ENCODE measurements at places on chromosomes 2 and 18.

- DNase-seq = peak; percentile 23
Measured at GRCh38 chr2:206084870-206085741, 868 bp downstream of the INO80D start.

GRCh38 chr18:14974088-14974487, 226.1 kb downstream of the ANKRD30B start:
- no peak for DNase-seq

DNA sequence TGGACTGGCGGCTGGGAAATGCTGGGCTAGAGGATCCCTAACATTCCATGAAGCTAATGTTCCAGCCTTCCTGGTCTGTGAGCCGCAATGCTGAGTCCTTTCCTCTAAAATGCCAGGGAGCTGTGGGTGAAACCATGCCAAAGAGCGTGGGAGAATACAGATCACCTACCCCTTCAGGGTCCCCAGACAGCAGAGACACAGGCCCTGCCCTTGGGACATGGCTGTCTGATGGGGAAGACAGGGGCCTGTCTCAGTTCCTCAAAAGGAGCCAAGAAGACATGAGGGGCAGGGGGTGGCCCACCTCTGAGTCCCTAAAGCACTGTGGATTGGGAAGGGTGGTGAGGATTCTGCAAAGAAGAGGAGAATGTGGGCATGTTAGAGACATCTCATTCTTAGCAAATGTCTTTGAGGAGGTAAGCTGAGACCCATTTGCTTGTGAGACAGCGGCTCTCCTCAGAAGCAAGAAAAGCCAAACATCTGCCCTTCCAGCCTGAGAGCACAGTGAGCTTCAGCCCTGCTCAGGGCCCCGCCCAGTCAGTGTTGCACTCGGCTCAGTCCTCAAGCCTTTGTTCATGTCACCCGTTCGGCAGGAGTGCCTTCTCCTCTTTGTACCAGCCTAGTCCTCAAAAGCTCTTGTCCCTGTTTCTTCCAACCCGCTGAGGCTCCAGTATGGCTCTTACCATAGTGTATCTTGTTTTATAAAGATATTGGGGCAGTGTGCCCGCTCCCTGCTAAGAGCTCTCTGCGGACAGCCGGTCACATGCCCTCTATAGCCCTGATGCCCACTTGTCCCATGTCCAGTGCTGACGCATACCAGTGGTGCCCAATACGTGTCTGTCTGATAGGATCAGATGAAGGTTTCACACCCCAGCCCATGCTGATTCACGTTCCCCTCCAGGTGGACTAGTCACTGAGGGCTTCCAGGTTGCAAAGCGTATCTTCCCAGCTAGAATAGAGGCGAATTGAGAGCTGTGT, 286.2 kb downstream of the CYP26B1 start:
- DNase-seq = no peak

- no peak for DNase-seq
Measured at GRCh38 chr2:12032975-12033374, 286.5 kb downstream of the LPIN1 start.

Measured in activated CD8-positive, alpha-beta memory T cell treated with anti-CD3 and anti-CD28 coated beads for 1 hour (primary cell).